Effector memory CD8-positive, alpha-beta T cell (primary cell): ENCODE measurements at places on chromosomes 2 and 18.

- DNase-seq: peak; percentile 23
Observed at GRCh38 chr2:73107211-73107926, 5.4 kb downstream of the RAB11FIP5 start.

- no peak for DNase-seq
Observed at GRCh38 chr2:102621630-102622029, 2.3 kb downstream of the SLC9A2 start.

DNA sequence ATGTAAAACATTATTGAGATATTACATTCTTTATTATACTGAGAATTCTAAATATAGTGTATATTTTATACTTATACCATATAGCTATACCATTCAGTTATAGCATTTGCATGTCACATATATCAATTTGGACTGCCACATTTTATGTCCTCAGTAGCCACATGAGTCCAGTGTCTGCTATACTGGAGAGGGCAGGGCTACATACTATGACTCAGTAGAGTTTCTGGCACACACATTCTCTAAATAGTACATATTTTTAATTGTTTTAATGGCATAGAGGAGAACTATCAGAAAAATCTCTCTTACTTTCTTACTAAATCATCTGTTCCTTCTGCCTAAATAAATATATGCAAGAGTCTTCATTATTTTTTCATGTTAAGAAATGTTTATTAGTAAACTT lies 55.4 kb upstream of the COL5A2 start:
- no peak for DNase-seq

DNA sequence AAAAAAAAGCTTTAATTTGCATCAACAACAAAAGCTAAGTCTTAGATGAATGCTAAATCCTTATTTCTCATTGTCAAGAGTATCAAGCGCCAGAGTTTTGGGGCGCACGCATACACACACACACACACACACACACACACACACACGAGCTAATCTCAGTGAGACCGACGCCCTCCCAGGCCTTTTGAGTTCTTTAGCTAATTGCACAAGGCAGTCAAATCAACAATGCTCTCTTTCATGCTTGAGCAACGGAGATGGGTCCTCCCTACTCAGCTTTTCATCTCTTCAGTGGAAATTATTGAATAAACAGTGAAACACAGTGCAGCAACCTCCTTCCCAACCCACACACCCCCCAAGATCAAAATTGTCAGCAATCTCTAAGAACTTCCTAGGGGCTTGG lies 19.2 kb downstream of the GKN1 start:
- no peak for DNase-seq

- DNase-seq: no peak
Observed at GRCh38 chr2:30282081-30282480, 50.7 kb downstream of the LBH start.

- DNase-seq: no peak
Observed at GRCh38 chr2:54767921-54768320, 44.5 kb downstream of the EML6 start.

DNA sequence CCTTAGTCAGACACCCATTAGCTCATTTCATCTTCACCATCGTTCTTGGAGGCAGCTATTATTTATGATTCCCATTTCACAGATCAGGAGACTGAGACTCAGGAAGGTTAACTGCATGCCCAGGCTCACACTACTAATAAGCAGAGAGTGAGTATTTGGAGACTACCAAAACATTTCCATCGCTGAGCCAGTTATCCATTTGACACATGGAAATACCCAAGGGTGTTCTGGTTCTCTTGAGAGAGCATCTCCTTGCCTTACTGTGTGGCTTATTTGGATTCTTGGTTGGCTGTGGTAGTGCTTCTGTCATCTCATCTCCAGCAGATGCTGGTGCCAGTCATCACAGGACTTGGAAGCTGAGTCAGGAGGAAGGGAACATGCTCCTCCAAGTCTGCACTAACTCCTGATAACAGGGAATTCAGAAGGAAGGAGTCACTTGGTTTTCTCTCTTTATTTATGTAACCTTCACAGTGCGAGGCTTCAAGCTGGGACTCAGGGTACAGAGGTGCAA lies 55.2 kb downstream of the RASGRP3 start:
- no peak for DNase-seq

GRCh38 chr2:14909795-14910194 lies 277.3 kb downstream of the LRATD1 start:
- no peak for DNase-seq

DNA sequence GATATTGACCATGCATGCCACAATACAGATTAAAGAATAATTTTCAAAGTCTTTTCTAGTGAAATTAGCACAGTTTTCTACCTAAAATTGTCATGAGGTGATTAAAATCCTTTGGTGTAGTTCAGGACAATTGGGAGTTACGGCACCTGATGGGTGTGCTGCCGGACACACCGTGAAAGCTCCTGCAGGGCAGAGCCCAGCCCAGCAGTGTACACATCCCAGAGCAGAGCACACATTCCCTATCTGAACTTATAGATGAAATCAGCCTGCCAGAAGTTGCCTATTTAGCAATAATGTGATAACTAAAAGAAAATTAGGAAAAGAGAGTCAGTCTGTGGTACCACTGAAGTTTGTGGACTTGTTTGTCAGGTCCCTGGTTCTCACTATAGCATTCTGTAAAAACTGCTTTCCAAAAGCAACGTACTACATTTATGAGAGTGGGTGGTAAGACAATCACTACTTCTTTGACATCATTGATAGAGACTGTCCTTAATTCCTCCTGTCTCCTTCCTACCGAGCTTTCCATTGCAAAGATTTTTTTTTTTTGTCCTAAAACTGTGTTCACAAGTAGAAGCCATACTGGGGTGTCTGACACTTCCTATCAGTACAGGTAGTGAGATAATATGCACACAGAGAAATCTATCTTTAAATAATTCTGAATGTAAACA lies 3.4 kb downstream of the CYTIP start:
- no peak for DNase-seq

DNA sequence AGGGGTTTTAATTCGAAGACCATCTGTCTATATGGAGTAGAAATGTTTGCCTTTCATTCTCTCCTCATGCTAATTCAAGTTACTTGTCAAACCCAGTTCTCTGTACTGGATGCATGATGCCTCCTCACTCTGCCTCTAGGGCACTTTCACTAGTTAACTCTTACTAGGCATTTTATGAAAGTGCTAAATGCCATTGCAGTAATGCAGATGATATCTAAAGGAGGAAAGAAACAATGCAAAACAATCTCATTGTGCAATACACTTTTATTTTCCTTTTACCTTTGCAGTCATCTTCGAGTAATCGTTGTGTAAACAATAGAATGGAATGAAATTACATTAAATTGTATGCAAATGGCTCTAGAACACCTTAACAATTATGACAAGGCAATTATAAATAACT lies 293.6 kb downstream of the STK39 start:
- DNase-seq: no peak

GRCh38 chr18:13005289-13005688 lies 14.1 kb downstream of the CEP192 start:
- no peak for DNase-seq

- DNase-seq: no peak
Observed at GRCh38 chr18:79947054-79947755, 4.2 kb downstream of the SLC66A2 start.

DNA sequence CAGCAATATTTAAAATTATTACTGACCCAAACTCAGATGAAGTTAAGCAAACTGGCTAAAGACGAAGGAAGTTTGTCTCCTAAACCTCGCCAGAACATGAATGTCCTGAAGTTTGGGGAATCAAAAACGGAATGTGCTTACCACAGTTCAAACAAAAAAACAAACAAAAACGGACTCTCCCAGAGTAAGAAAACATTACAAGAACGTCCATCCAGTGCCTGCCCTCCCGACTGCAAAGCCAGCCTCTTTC lies 1.1 kb downstream of the KANSL1L start:
- no peak for DNase-seq

DNA sequence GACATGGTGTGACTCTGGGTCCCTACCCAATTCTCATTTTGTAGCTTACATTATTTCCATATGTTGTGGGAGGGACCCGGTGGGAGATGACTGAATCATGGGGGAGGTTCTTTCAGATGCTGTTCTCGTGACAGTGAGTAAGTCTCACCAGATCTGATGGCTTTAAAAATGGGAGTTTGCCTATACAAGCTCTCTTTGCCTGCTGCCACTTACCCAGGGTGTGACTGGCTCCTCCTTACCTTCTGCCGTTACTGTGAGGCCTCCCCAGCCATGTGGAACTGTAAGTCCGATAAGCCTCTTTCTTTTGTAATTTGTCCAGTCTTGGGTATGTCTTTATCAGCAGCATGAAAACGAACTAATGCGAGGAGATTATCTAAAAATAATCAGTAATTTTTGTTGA lies 1683.2 kb upstream of the SLC39A10 start:
- no peak for DNase-seq

GRCh38 chr2:102206666-102207341 lies 20.0 kb downstream of the IL1RL2 start:
- DNase-seq: no peak

GRCh38 chr18:78773303-78773755 lies 206.3 kb upstream of the SALL3 start:
- DNase-seq: no peak

DNA sequence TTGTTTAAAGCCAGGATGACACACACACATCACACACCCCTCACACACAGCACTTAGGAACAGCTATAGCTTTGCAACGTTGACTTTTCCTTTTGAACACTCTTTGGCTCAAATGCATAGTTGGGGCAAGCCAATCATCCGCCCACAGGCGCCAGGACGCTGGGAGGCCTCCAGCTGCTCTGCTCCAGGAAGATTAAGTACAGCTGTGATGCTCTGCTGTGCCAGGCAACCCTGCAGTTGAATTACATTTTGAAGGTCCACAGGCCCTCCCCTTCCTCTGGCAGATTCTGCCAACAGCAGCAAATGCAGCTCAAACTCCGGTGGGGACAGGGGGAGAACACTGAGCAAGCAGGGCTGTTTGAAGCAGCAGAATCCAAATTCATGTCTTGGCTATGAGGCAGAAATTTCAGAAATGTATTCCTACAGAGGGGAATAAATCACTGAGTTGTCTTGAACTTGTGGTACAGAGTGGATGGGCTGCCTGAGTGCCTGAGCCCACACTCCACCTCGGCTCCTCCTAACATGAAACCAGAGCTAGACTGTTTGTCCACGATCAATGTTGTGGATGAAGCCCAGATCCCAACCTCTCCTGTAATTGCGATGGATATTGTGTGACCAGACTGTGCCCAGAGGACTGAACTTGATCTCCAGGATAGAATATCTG lies 86.5 kb upstream of the PPP1CB start:
- no peak for DNase-seq

- DNase-seq: no peak
Observed at GRCh38 chr2:66443979-66444861, 9.3 kb downstream of the MEIS1 start.

DNA sequence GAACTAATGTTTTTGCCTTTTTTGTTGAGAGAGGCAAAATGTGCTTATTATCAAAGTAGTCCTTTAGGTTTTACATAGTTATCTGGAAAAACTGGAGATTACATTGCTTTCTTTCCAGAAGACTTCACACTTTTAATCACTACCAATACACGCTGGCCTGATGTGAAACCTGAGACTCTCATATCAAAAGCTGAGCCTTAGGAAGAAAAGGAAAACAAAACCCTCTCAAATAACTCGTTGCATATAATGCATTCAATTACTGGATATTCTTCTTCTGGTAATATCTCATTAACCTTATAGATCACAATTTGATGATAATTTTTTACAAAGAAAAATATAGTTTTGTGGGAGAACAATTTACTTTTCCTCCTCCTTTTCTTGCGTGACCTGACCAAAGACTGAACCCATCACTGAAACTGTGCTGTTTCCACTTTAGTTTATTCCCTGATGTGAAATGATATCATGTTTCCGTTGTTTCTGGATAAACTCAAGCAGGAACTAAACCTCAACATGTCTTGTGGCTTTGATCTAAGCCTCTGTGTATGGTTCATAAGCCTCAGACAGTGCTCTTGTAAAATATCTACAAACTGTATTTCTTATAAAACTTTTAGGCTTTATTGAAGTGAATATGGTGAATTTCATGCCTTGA lies 332.4 kb downstream of the GULP1 start:
- no peak for DNase-seq

DNA sequence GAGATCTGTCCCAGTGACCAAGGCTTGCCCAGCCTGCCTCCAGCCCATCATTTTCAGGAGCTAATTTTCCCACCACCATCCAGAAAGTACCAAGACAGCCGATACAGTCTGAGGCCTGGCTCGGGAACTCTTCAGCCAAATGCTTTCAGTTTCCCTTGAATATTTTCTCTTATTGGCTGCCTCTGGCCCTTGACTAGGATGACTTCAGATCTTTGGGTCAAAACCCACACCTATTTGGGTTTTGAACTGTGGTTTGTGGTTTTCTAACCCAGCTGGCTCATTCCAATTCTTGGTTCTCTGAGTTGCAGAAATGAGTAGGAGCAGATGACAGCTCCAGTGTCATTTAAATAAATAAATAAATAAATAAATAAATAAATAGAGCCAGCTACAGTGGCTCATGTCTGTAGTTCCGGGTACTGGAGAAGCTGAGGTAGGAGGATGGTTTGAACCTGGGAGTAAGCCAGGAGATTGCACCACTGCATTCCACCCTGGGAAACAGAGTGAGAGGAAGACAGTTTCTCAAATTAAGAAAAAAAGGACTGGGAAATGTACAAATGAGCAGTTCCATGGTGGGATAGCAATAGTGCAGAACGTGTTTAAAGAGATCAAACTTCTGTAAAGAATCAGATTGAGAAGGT lies 465.0 kb upstream of the SOX11 start:
- no peak for DNase-seq

DNA sequence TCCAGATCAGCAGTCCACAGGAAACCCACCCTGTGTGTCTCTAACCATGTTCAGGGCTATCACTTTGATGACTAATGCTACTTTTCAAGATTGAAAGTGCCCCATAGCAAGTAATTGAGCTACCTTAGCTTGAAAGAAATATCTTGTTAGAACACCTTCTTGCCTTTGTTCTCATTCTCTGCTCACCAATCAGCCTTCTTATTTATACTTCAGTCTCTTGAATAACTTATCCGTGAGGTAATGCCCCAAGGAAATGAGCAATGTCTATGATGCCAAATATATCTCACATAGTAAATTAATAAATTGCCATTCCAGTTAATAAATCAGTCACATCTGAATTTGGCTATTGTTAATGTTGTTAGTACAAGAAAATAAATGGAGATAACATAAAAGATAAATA lies 141.6 kb downstream of the WDPCP start:
- no peak for DNase-seq

- DNase-seq: no peak
Observed at GRCh38 chr2:105451571-105452166, 52.8 kb upstream of the FHL2 start.

DNA sequence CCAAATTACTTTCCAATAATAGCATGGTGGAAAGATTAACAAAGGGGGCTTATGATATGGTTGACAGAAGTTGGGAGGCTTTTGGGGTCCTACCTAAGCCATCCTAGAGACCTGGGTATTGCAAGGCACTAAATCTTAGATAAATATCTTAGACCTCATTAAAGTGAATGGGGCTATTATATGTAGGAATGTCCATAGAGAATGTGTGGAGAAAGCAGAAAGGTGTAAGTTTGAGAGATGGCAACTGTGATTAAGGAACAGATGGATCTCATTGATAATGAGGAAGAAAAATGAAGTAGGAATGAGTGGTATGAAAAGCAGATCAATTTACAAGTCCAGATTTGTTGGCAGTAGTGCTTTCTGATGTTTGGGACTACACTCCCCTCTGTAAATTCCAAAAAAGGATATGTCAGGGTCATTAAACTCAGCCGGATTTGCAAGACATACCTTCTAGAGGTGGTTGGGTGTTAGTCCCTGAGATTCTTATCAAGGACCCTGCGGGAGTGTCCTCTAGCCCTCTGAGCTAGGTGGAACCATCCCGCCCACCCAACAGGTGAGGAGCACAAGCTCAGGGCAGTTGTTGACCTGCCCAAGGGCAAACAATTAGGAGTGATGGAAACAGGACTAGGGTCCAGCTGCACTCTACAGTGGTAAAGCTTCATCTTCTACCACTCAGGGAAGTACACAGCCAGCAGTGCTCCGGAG lies 12.1 kb downstream of the TCF7L1 start:
- DNase-seq: no peak
